Activated naive CD4-positive, alpha-beta T cell treated with anti-CD3 and anti-CD28 coated beads, Interleukin-2, amount 10 ng/mL, durations not matched to agents 5 hours and 36 hours (primary cell): ENCODE measurements at places on chromosomes 5 and 9. TPM values are rescaled to one million over a fixed set of nuclear protein-coding genes. Genes with fewer than 3 reads are reported as not detected.

CA9 gene
- not detected for total RNA-seq

KIF24 gene
- 8.0 TPM for total RNA-seq

ARL14EPL gene
- not detected for total RNA-seq

SOX30 gene
- not detected for total RNA-seq

ADCY2 gene
- not detected for total RNA-seq

ABO gene
- 0.50 TPM for total RNA-seq

KIF4B gene
- total RNA-seq = 0.07 TPM

NDUFS6 gene
- total RNA-seq = 26.4 TPM

IFNA2 gene
- total RNA-seq = not detected

PCDHB5 gene
- not detected for total RNA-seq

SPATA31A3 gene
- total RNA-seq = not detected

FBLL1 gene
- not detected for total RNA-seq

TAF1L gene
- 0.03 TPM for total RNA-seq

PTGS1 gene
- total RNA-seq = not detected

ABCA2 gene
- total RNA-seq = 42.6 TPM

EPB41L4B gene
- not detected for total RNA-seq

PLAC8L1 gene
- 0.39 TPM for total RNA-seq

TMC1 gene
- total RNA-seq = not detected

PCDHB8 gene
- not detected for total RNA-seq

GALNT12 gene
- total RNA-seq = 6.8 TPM

MLLT3 gene
- total RNA-seq = 114 TPM

TNFAIP8 gene
- total RNA-seq = 192 TPM

FGFR4 gene
- total RNA-seq = 0.26 TPM

MYORG gene
- total RNA-seq = 3.6 TPM

RAD17 gene
- total RNA-seq = 24.9 TPM

STING1 gene
- 218 TPM for total RNA-seq

RANBP3L gene
- not detected for total RNA-seq

PCDHAC2 gene
- total RNA-seq = not detected

ARID3C gene
- total RNA-seq = 0.18 TPM

IQGAP2 gene
- 72.7 TPM for total RNA-seq

C5orf46 gene
- total RNA-seq = not detected

CAMK4 gene
- 130 TPM for total RNA-seq

ZBED3 gene
- total RNA-seq = 2.6 TPM
